CD4-positive, alpha-beta T cell (primary cell): ENCODE measurements at places on chromosomes 16 and 17. TPM values are rescaled to one million over a fixed set of nuclear protein-coding genes. Genes with fewer than 3 reads are reported as not detected.

DNA sequence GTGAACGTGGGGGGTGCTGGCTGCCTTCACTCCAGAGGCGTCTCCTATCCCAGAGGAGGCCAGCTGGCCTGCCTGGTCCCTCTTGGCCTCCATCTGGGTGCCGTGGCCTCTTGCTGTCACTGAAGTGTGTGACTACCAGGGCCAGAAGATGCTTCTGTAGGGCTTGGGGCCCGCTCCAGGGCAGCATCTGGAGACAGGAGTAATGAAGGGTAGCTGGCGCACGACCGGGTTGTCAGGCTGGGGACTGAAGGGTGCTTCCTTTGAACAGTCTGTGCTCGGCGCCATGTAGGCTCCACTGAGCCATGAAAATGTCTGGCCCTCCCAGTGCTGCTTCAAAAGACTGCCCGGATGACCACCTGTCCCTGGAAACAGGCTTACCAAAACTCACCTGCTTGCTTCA lies 31.3 kb downstream of the ASIC2 start:
- DNase-seq = no peak

DNA sequence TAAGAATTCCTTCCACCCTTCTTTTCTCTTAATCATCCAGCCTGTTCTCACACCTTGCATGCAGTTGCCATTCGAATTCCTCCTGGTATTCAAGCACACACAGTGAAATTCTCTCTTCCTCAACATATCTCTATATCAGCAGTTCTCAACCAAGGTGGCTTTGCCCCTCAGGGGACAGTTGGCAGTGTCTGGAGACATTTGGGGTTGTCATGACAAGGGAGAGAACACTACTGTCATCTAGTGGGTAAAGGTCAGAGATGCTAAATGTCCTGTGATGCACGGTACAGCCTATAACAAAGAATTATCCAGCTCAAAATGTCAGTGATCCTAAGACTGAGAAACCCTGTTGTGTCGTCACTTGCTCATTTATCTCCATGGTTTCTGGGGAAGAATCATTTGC lies 94.8 kb upstream of the CPHXL start:
- no peak for DNase-seq

DNA sequence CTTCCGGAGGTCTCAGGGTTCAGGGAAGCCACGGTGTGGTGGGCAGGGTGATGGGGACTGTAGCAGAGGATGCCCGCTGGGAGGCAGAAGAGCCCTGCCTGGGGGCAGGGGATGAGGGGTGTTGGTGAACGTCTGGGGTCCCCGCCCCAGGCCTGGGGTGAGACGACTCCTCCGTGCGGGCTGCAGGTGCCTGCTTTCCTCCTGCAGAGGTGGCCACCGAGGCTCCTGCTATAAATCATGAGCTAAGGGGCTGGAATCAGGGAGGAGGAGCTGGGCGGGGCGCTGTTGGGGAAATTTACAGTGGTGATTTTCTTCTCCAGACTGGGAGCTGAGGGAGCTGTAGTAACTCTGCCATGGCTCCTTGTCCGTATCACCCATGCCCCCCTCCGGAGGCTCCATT lies 167.0 kb downstream of the MRM1 start:
- no peak for DNase-seq

GRCh38 chr17:72388765-72389473 lies 268.1 kb downstream of the SOX9 start:
- no peak for DNase-seq

GRCh38 chr17:62715882-62716390 lies 88.5 kb downstream of the MRC2 start:
- no peak for DNase-seq

KRTAP4-1 gene
- not detected for total RNA-seq

GRCh38 chr17:44812263-44812662 lies 17.8 kb downstream of the GJC1 start:
- DNase-seq = no peak

GRCh38 chr16:57823836-57824235 lies 21.5 kb upstream of the KIFC3 start:
- no peak for DNase-seq

DNA sequence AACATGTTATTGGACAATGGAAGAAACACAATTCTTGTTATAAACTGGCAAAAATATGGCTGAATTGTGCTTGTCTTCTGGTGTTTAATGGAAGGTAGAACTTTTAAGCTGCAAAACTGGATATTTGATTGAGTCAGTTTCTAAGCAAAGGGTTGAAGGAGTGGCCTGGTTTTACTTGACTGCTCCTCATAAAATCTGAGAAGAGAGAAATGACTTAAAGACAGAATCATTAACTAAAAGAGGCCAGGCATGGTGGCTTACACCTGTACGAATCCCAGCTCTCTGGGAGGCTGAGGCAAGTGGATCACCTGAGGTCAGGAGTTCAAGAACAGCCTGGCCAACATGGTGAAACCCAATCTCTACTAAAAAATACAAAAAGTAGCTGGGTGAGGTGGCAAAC lies 770.7 kb downstream of the CDH11 start:
- DNase-seq = no peak

GRCh38 chr17:50269477-50270434 lies 4.5 kb upstream of the TMEM92 start:
- DNase-seq = peak; percentile 45

UBE2Z gene
- 61.6 TPM for total RNA-seq

OTOP2 gene
- not detected for total RNA-seq

- DNase-seq = no peak
Observed at GRCh38 chr17:55567240-55568214, 56.3 kb upstream of the SMIM36 start.

GRCh38 chr16:212999-213398 lies 16.2 kb downstream of the LUC7L start:
- DNase-seq = no peak

ALOX15 gene
- total RNA-seq = not detected
